ENCODE measurements at places on chromosomes 12 and 14. TPM values are rescaled to one million over a fixed set of nuclear protein-coding genes. Genes with fewer than 3 reads are reported as not detected.

The OTUB2 gene
- total RNA-seq, result 4.9 TPM

The CMKLR1 gene
- total RNA-seq, result 1.2 TPM

The MYH6 gene
- total RNA-seq, result not detected

The STAC3 gene
- 1.6 TPM for total RNA-seq

The TMEM119 gene
- total RNA-seq, result 0.82 TPM

The KRT74 gene
- not detected for total RNA-seq

The SERPINA1 gene
- 1.6 TPM for total RNA-seq
